ENCODE measurements at places on chromosomes 6 and 20. TPM values are rescaled to one million over a fixed set of nuclear protein-coding genes. Genes with fewer than 3 reads are reported as not detected.

The STMND1 gene
- not detected for total RNA-seq

GRCh38 chr20:18412221-18412901 lies 54.5 kb downstream of the DZANK1 start:
- DNase-seq, result peak; percentile 38

GRCh38 chr6:6406715-6407070 lies 86.2 kb upstream of the F13A1 start:
- no peak for DNase-seq

DNA sequence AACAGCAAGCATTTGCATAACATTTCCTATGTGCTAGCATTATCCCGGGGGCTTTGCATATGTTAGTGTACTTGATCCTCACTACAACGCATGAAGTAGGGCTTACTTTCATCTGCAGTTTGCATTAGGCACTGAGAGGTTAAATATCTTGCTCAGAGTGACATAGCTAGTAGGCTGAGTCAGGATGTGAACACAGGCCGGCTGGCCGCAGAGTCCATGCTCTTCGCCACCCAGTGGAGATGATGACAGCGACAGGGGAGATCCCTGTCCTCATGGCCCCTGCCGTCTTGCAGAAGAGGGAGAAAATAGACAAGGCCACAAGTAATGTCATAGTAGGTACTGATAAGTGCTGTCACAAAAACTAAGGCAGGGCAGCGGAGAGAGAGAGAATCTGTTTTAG lies 46.9 kb downstream of the LYRM4 start:
- no peak for DNase-seq
